ENCODE measurements at places on chromosomes 7 and 10. TPM values are rescaled to one million over a fixed set of nuclear protein-coding genes. Genes with fewer than 3 reads are reported as not detected.

- no peak overlapping the region for H3K4me3 ChIP-seq
- H3K4me1 ChIP-seq, result no peaks in the 10 kb centered on the region
- DNase-seq, result no peak
- no peaks in the 10 kb centered on the region for H3K36me3 ChIP-seq
Measured at GRCh38 chr7:93902777-93903423, 3.5 kb upstream of the GNGT1 start.

DNA sequence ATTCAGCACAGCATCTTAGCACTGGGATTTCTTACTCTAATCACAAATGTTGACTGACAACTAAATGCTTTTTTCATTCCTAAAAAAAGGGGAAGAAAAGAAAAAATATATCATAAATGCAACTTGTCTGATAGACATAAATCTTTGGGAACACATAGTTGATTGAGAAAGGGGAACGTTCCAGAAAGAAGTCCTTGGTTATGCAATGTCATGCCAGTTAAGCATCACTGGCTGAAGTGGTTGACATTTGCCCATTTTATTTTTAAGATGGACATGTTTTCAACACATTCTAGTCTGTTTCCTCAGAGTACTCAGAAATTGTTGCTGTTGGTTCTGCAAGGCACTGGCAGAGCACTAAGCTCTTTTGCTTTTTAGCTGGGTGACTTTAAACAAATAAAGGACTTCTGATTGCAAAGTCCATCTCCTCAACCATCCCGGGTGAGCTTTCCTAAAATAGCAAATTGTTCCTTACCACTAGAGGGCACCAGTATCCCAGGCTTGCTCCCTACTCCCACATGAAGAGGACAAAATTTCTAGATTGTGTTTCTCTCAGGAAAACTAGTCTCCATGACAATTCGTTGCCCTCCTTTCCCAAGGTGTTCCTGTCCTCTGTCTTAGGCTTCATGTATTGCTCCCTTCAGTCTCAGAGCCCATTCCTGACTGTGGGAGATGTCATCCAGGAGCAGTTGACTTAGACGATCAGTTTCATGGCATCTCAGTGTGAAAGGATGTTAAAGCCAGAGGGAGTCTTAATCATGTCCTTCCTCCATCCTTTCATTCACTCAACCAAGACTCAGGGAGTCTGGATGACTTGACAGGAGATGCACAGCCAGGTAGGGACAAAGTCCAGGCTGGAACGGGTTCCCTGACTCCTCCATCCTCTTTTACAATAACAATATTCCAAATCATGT is 23.9 kb downstream of the OPALIN start:
- H3K27ac ChIP-seq, result no peak overlapping the region
- H3K27me3 ChIP-seq, result peaks cover 2% of the 10 kb centered on the region
- peak; percentile 10 for DNase-seq
- H3K4me3 ChIP-seq, result no peak overlapping the region

MAT1A gene
- polyA plus RNA-seq, result not detected

DNA sequence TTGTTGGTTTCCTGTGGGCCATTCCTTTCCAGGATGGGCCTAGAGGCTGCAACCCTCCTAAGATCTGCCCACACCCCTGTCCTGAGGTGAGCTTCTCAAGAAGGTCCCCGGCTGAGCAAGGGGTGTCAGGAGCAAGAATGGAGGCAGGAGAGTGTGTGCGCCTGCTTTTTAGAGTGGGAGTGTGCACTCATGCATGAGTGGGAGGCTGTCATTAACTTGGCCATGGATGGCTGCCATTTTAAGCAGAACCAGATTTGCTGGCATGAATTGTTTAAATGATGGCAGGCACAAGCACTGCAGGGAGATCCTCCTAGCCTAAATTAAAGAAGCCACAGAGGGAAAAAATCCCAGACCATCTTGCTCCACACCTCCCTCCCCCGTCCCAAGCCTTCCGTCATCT is 2.9 kb upstream of the SGPL1 start:
- no peak overlapping the region for H3K27ac ChIP-seq
- DNase-seq, result no peak
- peaks cover 2% of the 10 kb centered on the region for H3K36me3 ChIP-seq
- H3K4me1 ChIP-seq, result peaks cover 20% of the 10 kb centered on the region

SEPTIN7 gene
- polyA plus RNA-seq, result 794 TPM

DNA sequence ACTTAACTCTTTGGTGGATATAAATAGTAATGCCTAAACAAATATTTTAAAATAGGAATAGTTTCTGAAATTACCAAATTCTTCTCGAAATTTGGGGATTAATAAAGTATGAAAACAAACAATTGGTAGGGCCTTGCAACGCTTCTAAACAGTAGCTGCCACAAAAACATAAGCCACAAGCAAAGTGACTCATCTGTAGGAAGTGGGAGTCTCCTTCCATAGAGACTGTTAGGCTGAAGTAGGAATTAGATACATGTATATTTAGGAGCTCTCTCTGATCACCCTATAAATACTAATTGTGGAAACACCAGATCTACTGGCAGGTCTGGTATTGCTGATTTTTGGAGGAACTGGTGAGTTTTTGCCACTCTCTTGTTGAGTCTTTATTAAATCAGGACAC is 5.7 kb upstream of the LMOD2 start:
- no peak for DNase-seq
- no peaks in the 10 kb centered on the region for H3K4me1 ChIP-seq
- no peaks in the 10 kb centered on the region for H3K36me3 ChIP-seq

DNA sequence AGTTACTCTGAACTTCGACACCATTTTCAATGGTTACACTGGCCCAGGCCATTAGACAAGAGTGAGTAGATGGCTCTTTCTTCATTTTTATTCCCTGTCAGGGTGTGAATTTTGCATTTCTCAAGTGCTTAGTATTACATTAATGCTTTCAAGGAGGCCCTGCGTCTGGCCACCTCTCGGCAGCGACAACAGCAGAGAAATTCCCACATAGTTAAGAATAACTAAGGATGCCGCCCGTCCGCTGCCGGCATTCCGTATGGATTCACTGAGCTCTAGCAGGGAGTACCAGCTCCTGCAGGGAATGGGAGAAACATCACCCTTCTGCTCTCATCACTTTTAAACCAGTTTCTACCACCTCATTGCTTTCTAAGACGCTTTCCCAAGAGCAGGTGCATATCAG is 153.6 kb downstream of the TCERG1L start:
- H3K27ac ChIP-seq, result no peak overlapping the region
- H3K36me3 ChIP-seq, result no peaks in the 10 kb centered on the region
- peaks cover 4% of the 10 kb centered on the region for H3K27me3 ChIP-seq
- DNase-seq, result no peak
- H3K4me1 ChIP-seq, result no peaks in the 10 kb centered on the region
- no peak overlapping the region for H3K4me3 ChIP-seq

- H3K27ac ChIP-seq, result no peak overlapping the region
- H3K36me3 ChIP-seq, result peaks cover 15% of the 10 kb centered on the region
- H3K4me1 ChIP-seq, result peaks cover 8% of the 10 kb centered on the region
- no peak for DNase-seq
- H3K4me3 ChIP-seq, result no peak overlapping the region
- peaks cover 19% of the 10 kb centered on the region for H3K27me3 ChIP-seq
Measured at GRCh38 chr10:126420567-126421300, 32.5 kb upstream of the ADAM12 start.

GRCh38 chr7:158543840-158544239 is 43.8 kb downstream of the PTPRN2 start:
- H3K4me1 ChIP-seq, result no peaks in the 10 kb centered on the region
- H3K27me3 ChIP-seq, result peaks cover 2% of the 10 kb centered on the region
- no peak overlapping the region for H3K27ac ChIP-seq

DNA sequence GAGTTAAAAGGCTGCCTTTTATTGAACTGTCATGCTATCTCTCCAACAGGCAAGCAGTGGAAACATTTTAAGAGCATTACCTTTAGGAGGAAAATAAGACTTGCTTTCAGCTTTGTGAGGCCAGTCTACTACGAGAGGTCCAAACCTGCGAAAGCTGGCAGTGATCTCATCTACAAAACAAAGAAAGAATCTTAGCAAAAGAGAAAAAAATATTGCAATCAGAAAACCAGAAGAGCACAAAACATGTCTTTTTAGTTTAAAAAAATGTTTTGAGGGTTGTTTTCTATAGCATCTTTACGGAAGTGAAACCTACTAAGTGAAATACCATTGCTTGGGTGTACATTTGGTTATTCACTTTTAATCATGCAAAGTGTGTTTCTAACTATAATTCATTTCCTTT is 147.9 kb downstream of the CPEB3 start:
- peaks cover 7% of the 10 kb centered on the region for H3K36me3 ChIP-seq
- no peaks in the 10 kb centered on the region for H3K27me3 ChIP-seq
- H3K27ac ChIP-seq, result no peak overlapping the region
- no peaks in the 10 kb centered on the region for H3K4me1 ChIP-seq
- no peak overlapping the region for H3K4me3 ChIP-seq
- DNase-seq, result no peak

NEUROG3 gene
- polyA plus RNA-seq, result not detected

WNT2 gene
- polyA plus RNA-seq, result not detected

RARRES2 gene
- polyA plus RNA-seq, result not detected

DTX2 gene
- 9.1 TPM for polyA plus RNA-seq

OR6B1 gene
- polyA plus RNA-seq, result not detected

DNA sequence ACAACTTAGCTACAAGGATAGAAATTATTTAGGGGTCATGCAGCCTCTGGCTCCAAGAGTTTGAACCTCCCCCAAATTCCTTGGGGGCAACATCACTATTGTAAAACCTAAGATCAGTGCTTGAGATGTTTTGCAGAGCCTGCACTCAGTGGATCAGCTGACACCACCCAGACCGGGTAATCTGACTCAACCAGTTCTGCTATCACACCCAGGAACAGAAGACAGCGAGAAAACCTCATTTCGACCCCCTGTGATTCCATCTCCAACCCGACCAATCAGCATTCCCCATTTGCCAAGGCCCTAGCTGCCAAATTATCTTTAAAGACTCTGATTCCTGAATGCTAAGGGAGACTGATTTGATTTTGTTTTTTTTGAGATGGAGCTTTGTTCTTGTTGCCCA is 5.2 kb downstream of the TACR2 start:
- peaks cover 19% of the 10 kb centered on the region for H3K4me1 ChIP-seq
- H3K27me3 ChIP-seq, result peaks cover 6% of the 10 kb centered on the region
- no peak overlapping the region for H3K27ac ChIP-seq
- H3K36me3 ChIP-seq, result no peaks in the 10 kb centered on the region

- H3K4me1 ChIP-seq, result peaks cover 8% of the 10 kb centered on the region
- DNase-seq, result no peak
- H3K27ac ChIP-seq, result no peak overlapping the region
- peaks cover 2% of the 10 kb centered on the region for H3K27me3 ChIP-seq
Measured at GRCh38 chr10:103793920-103794883, 61.2 kb downstream of the SH3PXD2A start.

MXI1 gene
- polyA plus RNA-seq, result 11.4 TPM

DNA sequence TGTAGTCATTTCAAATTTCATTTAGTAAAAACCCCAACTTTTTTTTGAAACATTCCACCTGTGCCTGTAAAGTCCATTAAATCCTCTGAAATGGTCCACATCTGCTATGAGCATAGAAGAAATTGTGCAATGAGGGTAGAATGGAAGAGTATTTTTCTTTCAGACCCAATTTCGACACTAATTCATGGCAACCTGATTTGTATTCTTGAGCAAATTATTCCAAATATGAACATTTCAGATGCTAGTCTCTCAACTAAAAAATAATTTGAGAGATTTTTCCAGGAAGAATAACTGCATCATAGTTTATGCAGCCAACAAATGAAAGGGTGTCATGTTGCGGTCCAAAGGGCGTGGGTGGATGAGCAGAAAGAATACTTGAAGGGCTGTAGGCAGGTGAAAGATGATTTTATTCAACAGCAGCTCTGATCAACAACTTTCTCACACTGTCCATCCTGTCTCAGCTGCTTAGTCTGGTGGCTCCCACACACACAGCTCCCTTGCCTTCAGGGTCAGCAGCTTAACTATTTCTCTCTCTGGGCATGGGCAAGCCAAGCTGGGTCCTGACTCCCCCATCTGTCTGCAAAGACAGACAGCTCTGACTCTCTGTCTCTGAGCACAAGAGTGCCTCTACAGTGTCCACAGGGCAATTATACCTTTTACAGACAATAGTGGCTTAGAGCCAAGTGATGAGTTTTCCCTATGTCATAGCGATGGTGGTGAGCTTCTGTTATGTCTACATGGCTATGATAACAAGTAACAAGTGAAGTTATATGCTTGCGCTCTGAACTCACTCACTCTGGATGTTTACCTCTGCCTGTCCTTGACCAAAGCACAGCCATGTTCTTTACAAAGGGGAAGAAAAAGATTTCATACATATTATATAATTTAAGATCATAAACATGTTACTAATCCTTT is 11.5 kb downstream of the STEAP2 start:
- no peak overlapping the region for H3K27ac ChIP-seq
- DNase-seq, result no peak
- no peak overlapping the region for H3K4me3 ChIP-seq
- H3K36me3 ChIP-seq, result no peaks in the 10 kb centered on the region
- peaks cover 8% of the 10 kb centered on the region for H3K27me3 ChIP-seq

DNA sequence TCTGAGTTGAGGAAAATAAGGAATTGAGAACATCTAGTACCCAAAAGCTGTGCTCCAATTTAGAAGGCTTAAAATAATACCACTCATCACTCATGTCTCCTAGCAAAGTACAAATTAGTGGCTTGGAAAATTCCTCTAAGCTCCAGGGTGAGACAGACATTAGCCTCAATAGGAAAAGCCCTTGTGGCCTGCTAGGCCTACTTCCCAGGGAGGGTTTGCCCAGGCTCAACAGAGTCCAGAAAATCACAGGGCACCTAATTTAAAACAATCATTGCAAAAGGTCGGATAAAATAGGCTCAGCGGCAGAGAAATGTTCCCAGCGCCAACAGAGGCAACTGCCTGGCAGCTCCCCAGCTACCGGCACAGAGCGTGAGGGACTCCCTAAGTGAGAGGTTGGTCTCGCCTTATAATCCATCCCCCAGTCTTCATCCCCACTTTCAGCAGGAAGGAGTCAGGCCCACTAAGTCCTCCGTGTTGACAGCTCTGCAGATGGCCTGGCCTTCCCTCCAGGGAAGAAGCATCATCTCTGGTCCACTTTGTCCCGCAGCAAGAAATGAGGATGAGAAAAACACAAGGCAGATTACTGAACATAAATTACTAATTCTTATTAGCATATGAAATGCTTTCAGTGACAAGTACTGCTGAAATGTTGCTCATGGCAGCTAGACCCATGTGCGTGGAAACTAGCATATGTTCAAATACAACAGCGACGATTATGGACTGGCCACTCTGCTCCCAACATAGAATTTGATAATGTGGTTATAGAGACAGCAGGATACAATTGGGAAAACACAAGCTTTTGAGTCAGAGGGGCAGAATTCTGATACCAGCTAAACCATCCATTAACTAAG is 1177.7 kb upstream of the AUTS2 start:
- DNase-seq, result no peak
- H3K4me1 ChIP-seq, result no peaks in the 10 kb centered on the region
- no peak overlapping the region for H3K27ac ChIP-seq
- H3K27me3 ChIP-seq, result no peaks in the 10 kb centered on the region
- H3K36me3 ChIP-seq, result no peaks in the 10 kb centered on the region
- H3K4me3 ChIP-seq, result no peak overlapping the region

- H3K27me3 ChIP-seq, result peaks cover 8% of the 10 kb centered on the region
- no peaks in the 10 kb centered on the region for H3K36me3 ChIP-seq
- no peak overlapping the region for H3K27ac ChIP-seq
- H3K4me3 ChIP-seq, result no peak overlapping the region
- H3K4me1 ChIP-seq, result no peaks in the 10 kb centered on the region
Measured at GRCh38 chr7:95322396-95322795, 1.9 kb downstream of the PON1 start.

- H3K27ac ChIP-seq, result no peak overlapping the region
- no peak overlapping the region for H3K4me3 ChIP-seq
- peaks cover 21% of the 10 kb centered on the region for H3K4me1 ChIP-seq
Measured at GRCh38 chr7:132546366-132547127, 29.7 kb downstream of the PLXNA4 start.

- peaks cover 36% of the 10 kb centered on the region for H3K36me3 ChIP-seq
- H3K27ac ChIP-seq, result peak overlapping the region; percentile 69
- DNase-seq, result no peak
- peaks cover 73% of the 10 kb centered on the region for H3K4me1 ChIP-seq
- no peak overlapping the region for H3K4me3 ChIP-seq
Measured at GRCh38 chr7:36599645-36600313, 124.5 kb downstream of the AOAH start.

TMEM229A gene
- not detected for polyA plus RNA-seq

TAS2R3 gene
- not detected for polyA plus RNA-seq

PHYHIPL gene
- polyA plus RNA-seq, result not detected
